ENCODE measurements at places on chromosomes 3 and 15.

DNA sequence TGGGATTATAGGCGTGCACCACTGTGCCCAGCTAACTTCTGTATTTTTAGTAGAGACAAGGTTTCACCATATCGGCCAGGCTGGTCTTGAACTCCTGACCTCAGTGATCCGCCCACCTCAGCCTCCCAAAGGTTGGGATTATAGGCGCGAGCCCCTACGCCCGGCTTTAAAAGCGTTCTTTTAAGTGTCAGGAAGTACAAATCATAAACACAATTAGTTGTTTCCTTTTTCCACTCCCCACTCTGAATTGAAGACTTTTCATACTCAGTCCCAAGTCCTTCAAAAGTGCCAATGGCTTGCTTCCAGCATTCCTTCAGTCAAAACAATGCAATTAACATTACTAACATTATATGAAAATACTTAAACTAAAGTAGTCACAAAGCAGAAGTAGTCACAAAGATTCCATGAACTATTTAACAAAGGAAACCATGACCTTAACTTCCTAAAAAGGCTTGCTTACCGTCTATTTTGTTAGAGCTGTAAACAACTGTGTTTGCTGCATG lies 8.1 kb downstream of the WDR82 start:
- DNase-seq, result no peak

GRCh38 chr15:83112233-83112955 lies 4.9 kb downstream of the TM6SF1 start:
- DNase-seq, result no peak

GRCh38 chr3:173397161-173398110 lies at the start of gene NLGN1:
TSS of gene NLGN1 (plus strand) at chr3:173397744.
- DNase-seq, result no peak

GRCh38 chr3:58336135-58336882 lies 3.6 kb downstream of the PXK start:
- no peak for DNase-seq

DNA sequence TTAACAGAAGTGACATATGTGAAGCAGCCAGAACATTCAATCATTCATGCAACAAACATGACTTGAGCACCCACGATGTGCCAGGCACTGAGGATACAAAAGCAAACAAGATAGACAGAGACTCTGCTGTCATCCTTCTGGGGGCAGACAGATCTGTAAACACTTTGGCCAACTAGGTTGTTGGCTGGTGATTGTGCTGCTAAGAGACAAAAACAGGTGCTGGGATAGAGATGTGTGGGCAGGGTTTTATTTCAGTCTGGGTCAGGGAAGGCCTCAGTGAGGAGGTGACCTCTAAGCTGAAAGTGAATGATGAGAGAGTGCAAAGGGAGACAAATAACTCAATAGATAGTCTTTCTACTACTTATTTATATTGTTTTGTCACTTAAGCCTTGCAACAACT lies 147.0 kb upstream of the VEPH1 start:
- DNase-seq, result no peak

DNA sequence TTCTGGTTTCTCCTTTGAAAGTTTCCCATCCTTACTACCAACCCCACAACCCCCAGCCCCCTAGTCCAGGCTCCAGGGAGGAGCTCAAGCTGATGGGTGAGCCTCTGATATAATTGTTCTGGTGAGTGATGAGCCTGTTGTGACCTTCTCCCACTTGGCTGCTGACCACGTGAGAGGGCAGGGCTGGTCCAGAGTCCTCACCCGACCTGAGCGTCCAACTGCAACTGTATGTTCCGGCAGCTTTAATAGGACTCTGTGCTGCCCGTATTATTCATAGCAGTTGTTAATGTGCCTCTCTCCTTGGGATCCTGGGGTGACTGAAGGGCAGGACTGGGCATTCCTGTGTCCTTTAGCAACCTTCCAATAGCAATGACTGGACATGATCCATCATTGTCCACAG lies 56.2 kb downstream of the B3GNT5 start:
- no peak for DNase-seq

DNA sequence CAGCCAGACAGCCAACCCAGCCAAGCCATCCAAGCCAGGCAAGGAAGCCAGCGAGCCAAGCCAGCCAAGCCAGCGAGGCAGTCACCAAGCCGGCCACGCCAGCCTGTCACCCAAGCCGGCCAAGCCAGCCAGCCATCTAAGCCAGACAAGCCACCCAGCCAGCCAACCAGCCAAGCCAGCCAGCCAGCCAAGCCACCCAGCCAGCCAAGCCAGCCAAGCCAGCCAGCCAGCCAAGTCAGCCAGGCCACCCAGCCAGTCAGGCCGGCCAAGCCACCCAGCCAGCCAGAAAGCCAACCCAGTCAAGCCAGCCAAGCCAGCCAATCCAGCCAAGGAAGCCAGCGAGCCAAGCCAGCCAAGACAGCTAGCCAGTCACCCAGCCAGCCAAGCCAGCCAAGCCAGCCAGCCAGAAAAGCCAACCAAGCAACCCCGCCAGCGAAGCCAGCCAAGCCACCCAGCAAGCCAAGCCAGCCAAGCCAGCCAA lies 201.2 kb downstream of the GOLGA6L6 start:
- no peak for DNase-seq

GRCh38 chr3:22720596-22720995 lies 482.5 kb upstream of the UBE2E2 start:
- no peak for DNase-seq

DNA sequence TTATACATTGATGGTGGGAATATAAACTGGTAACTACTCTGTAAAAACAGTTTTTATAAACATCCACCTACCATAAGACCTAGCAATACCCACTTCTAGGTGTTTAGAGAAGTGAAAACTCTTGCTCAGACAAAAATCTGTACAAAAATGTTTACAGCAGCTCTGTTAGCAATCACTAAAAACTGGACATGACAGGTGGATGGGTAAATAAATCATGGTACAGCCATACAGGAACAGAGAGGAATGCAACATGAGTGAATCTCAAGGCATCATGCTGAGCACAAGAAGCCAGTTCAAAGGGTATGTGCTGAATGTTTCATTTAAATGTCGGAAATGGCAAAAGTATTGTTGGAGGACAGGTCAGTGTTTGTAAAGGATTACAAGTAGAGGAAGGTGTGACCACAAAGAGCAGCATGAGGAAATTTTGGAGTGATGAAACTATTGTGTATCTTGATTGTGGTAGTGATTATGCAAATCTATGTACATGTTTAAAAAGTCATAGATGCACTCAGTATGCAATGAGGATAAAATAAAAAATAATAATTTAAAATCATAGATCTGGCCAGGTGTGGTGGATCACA lies 2.8 kb upstream of the RNU5A-1 start:
- no peak for DNase-seq

- DNase-seq, result no peak
Observed at GRCh38 chr3:106268696-106269095, 399.9 kb upstream of the CBLB start.

- no peak for DNase-seq
Observed at GRCh38 chr3:97821287-97821773, 481 bp upstream of the CRYBG3 start.
